ENCODE measurements at places on chromosomes 16 and 17. TPM values are rescaled to one million over a fixed set of nuclear protein-coding genes. Genes with fewer than 3 reads are reported as not detected.
A peak's percentile ranks its signal among the peaks of the same experiment; 100 is the strongest.

DNA sequence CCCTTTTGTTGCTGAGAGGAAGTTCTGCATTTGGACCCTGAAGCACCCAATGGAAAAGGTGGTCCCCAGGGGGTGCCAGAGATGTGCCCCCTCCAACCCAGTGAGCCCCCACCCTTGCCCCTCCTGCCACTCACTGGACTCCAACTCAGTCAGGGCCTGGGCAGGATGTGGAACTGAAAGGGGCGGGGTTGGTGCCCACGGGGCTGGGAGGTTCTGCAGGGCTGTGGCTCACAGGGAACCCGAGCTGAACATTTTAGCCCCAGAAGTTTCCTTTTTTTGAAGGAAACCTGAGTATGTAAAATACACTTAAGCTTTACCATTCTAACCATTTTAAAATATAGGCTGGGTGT, 15.8 kb upstream of the OGFOD3 start:
- no peak for DNase-seq
- no peaks in the 10 kb centered on the region for H3K4me1 ChIP-seq
- no peak overlapping the region for H3K27ac ChIP-seq

- H3K27me3 ChIP-seq: no peaks in the 10 kb centered on the region
- no peaks in the 10 kb centered on the region for H3K4me1 ChIP-seq
- no peaks in the 10 kb centered on the region for H3K36me3 ChIP-seq
Observed at GRCh38 chr17:2613089-2613808, 19.8 kb downstream of the PAFAH1B1 start.

GRCh38 chr17:13096291-13096690, 78.5 kb upstream of the ELAC2 start:
- H3K4me1 ChIP-seq: no peaks in the 10 kb centered on the region
- H3K4me3 ChIP-seq: no peak overlapping the region
- no peaks in the 10 kb centered on the region for H3K27me3 ChIP-seq

DNA sequence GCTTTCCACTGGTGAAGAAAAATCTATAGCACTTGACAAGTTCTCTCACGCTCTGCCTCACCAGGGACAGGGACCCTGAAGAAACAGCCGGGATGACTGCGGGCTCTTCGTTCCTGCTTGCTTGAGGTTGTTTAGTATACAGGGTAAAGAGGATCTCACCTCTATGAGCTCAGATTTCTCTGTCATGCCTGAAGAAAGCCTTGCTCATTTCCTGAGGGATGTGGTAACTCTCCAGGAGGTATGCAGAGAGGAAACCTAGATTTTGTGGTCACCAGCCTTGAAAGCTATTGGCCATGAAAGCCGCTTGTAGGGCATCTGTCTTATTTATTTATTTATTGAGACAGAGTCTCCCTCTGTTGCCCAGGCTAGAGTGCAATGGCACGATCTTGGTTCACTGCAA, 23.2 kb downstream of the USP43 start:
- H3K4me1 ChIP-seq: no peaks in the 10 kb centered on the region
- no peak for DNase-seq
- no peak overlapping the region for H3K27ac ChIP-seq
- no peaks in the 10 kb centered on the region for H3K27me3 ChIP-seq
- H3K4me3 ChIP-seq: no peak overlapping the region

DNA sequence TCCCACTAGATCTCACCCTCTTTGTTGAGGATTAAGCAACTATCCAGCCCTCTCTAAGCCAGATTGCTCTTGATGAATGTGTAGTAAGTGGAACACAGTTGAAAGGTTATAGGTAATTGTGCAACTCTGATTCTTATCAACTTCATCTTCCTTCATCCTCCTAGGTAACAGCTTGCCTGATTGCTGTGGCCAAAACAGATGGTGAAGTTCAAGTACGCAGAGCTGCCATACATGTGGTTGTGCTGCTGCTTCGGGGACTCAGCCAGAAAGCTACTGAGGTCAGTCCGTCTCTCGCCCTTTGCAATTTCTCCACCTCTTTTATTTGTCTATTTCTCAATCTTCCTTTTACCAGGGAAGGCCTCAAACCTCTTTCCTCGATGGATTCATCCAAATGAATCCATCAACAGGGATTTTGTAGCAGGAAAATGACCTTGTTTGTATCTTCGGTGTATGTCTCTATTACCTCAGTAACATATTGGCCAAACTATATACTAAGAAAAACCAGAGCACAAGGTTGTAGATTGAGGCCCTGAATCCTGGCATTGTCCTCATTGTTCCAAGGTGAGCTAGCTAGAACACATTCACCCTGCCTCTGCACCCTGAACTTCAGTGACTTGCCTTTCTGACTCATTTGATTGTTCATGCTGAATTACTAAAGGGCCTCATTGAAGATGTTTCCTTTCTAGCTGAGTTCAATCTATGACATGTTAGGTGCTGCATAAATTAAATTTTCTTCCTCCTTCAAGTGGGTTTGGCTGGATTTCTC, 65.1 kb upstream of the HAS3 start:
- H3K27ac ChIP-seq: peak overlapping the region; percentile 87
- H3K27me3 ChIP-seq: no peaks in the 10 kb centered on the region
- H3K36me3 ChIP-seq: no peaks in the 10 kb centered on the region
- DNase-seq: peak; percentile 80

DNA sequence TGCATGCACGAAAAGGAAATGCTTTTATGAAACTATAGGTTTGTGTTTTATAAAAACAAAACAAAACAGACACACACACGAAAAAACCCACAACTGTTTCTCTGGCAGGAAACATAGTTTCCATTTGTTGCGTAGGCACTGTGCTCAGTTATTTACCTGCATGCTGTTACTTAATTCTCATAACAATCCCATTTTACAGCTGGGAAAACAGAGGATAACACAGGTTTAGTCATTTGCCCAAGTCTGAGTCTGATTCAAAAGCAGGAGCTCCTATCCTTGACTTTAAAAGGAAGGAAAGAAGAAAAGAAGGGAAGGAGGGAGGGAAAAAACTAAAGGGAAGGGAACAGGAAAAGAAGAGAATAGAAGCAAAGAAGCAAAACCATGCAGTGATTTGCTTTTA, 117.4 kb downstream of the DNAH3 start:
- no peaks in the 10 kb centered on the region for H3K27me3 ChIP-seq
- no peak for DNase-seq
- H3K36me3 ChIP-seq: no peaks in the 10 kb centered on the region
- H3K4me1 ChIP-seq: no peaks in the 10 kb centered on the region

GRCh38 chr16:48862087-48862532, 252.1 kb upstream of the N4BP1 start:
- no peaks in the 10 kb centered on the region for H3K4me1 ChIP-seq
- no peaks in the 10 kb centered on the region for H3K27me3 ChIP-seq
- no peak for DNase-seq
- no peak overlapping the region for H3K4me3 ChIP-seq

GRCh38 chr17:32755045-32755805, 121.7 kb downstream of the MYO1D start:
- no peaks in the 10 kb centered on the region for H3K36me3 ChIP-seq
- H3K4me3 ChIP-seq: no peak overlapping the region
- DNase-seq: peak; percentile 84

DNA sequence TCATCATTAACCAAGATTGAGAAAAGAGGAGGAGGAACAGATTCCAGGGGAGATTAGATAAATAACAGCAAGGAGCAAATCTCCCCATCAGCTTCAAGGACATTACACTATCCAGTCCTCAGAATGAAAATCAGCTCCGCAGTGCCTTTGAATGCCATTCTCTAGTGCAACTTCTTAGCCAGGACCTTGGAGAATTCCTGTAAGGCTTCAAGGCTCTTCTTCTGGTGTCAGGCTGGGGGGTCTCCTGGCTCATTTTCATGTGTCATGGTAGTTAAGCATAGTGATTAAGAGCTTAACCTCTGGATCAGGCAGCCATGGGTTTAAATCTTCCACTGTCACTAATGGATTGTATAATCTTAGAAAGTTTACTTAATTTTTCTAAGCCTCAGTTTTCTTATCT, 137.3 kb upstream of the CCL2 start:
- no peaks in the 10 kb centered on the region for H3K4me1 ChIP-seq
- H3K36me3 ChIP-seq: no peaks in the 10 kb centered on the region
- no peak overlapping the region for H3K4me3 ChIP-seq
- H3K27me3 ChIP-seq: no peaks in the 10 kb centered on the region

DNA sequence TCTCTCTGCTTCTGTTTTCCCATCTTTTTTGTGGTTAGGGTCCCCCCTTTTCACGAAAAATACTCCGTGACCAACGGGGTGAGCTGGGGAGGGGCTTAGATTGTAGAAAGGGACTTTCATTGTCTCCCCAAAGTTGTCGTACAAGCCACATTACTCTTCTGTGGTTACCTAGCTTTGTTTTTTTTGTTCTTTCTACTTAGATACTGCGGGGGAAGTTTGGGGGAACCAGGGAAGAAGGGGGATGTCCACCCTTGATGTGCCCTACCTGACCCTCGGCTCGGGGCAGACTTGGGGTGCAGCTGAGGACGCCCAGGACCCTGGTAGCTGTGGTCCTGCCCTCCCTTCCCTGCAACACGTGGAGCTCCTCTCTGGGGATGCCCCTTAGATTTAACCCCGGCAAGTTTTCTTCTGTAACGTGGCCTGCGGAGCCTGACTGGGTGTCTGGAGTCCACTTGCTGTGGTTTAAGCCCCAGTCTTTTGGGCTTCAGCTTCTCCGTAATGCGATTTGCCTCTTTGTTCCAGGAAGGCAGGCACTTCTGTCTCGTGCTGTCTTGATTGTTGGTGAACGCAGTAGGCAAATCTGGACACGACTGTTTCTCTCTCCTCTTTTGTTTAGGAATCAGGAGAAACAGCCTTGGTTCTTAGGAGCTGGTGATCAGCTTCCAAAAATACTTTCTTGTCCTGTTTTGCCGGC, 892 bp downstream of the ABCC1 start:
- no peaks in the 10 kb centered on the region for H3K27me3 ChIP-seq
- peaks cover 30% of the 10 kb centered on the region for H3K4me1 ChIP-seq
- H3K4me3 ChIP-seq: peak overlapping the region; percentile 98
- peak overlapping the region; percentile 88 for H3K27ac ChIP-seq
- DNase-seq: peak; percentile 61

DNA sequence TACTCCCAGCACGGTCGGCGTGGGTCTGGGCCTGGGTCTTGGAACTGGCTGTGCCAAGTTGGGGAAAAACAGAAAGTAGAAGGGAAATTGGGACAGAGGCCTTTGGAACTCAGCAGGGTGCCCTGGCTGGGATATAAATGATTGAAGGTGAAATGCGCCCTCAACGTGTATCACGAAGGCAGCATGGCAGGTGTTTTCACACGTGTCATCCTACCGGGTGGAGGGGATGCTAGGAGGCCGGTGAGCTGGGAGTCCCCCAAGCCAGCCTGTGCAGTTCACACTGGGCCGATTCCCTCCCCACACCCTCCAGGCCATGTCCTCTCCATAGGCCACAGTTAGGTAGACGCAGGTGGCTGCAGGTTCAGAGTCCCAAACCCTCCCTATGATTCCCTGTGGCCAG, 6.0 kb downstream of the TNFAIP1 start:
- no peak overlapping the region for H3K27ac ChIP-seq
- no peak for DNase-seq
- peaks cover 43% of the 10 kb centered on the region for H3K4me1 ChIP-seq

- H3K4me3 ChIP-seq: no peak overlapping the region
- H3K27ac ChIP-seq: no peak overlapping the region
- no peaks in the 10 kb centered on the region for H3K36me3 ChIP-seq
- H3K4me1 ChIP-seq: peaks cover 12% of the 10 kb centered on the region
- peaks cover 44% of the 10 kb centered on the region for H3K27me3 ChIP-seq
Observed at GRCh38 chr16:1335996-1336395, 2.6 kb downstream of the BAIAP3 start.

DNA sequence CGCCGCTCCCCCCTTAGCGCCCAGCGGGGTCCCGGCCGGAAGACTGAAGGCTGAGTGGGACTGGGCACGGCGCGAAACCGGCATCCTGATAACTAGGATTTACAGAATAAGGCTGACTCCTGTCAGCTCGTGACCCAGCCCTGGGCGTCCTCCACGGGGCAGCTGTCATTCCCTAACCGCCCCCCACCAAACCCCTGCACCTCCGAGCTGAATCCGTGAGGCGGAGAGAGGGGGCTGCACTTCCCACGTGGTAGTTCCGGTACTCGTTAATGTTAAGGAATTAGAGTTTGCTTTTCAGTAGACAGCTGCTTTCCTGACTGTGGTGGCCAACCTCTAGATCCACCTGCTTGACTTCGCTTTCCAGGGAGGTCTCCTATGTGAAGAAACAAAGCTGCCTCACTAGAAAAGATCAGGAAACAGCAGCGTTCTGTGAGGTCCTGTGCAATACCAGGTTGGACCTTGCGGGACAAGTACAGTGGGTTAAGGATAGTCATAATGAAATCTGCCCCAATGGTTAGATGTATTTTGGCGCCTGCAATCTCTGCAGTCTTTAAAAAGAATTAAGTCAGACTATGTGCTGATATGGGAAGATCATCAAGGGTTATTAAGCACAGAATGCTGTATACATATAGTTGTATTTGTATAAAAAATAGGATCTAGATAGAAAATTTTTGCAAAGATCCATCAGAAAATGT, 1.1 kb upstream of the WBP2 start:
- H3K27ac ChIP-seq: peak overlapping the region; percentile 77
- peak overlapping the region; percentile 37 for H3K4me3 ChIP-seq
- DNase-seq: peak; percentile 57
- H3K27me3 ChIP-seq: no peaks in the 10 kb centered on the region

- no peak overlapping the region for H3K4me3 ChIP-seq
- H3K4me1 ChIP-seq: no peaks in the 10 kb centered on the region
- peaks cover 12% of the 10 kb centered on the region for H3K27me3 ChIP-seq
- H3K27ac ChIP-seq: no peak overlapping the region
- DNase-seq: no peak
Observed at GRCh38 chr16:30623536-30624283, 13.5 kb upstream of the ZNF689 start.

- H3K27ac ChIP-seq: no peak overlapping the region
- no peak for DNase-seq
- H3K4me1 ChIP-seq: peaks cover 73% of the 10 kb centered on the region
- no peaks in the 10 kb centered on the region for H3K36me3 ChIP-seq
- no peak overlapping the region for H3K4me3 ChIP-seq
- H3K27me3 ChIP-seq: no peaks in the 10 kb centered on the region
Observed at GRCh38 chr16:57632568-57632967, 4.1 kb downstream of the ADGRG1 start.

SLC16A11 gene
- 0.53 TPM for total RNA-seq

WSCD1 gene
- total RNA-seq: 45.7 TPM

NPW gene
- total RNA-seq: 3.9 TPM

CNOT1 gene
- 150 TPM for total RNA-seq
